ENCODE measurements at places on chromosomes 13 and 19.

GRCh38 chr13:99500839-99501183 is 461 bp upstream of the TM9SF2 start:
- DNase-seq = no peak

DNA sequence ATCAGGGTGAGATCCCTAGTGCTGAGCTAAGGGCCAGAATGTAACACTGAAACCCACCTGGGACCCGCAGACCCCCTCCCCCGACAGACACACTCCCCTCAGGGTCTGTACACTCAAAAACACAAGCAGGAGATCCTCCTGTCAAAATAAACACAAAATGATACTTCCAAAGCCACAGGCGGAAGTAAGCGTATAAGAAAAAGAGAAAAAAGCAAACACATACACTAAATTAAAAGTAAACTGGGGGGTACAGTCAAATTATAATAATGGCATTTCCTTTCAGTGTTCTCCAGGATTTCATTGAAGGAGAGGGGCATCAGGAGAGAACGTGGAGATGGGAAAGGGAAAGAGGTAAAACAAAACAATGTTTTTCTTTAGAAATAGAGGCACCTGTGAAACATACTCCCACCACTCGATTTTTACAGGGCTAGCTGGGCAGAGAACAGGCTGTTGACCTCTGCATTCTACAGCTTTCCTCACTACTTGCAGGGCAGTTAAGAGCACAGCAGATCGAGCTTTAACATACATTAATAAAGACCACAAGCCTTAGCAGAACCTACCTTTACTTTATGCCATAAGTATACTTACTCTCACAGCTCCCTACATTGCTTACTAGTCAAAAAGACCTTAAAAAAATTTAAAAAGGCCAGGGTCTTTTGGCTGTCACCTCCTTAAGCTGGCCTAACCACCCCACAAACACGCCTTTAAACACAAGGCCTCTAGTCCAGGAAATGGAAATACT is 5.3 kb downstream of the ZIC5 start:
- no peak for DNase-seq

DNA sequence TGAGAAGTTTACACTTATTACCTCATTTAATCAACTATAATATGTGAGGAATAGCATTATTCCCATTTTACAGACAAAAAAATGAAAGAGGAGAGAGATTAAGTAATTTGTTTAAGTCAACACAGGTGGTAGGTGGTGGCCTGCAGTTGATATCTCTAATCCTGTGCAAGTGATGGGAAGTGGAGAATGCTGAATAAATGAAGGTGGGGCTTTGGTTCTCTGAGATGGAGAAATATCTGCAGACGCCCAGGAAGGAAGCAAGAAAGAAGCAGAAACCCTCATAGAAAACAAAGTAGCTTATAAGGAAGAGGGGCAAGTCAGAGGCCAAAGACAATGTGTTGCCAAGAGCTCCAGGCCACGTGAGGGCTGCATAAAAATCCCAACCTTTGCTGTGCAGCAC is 274.3 kb downstream of the NHLRC3 start:
- no peak for DNase-seq

GRCh38 chr19:6590258-6590826 is 608 bp downstream of the CD70 start:
- peak; percentile 34 for DNase-seq

- no peak for DNase-seq
These were observed 1037.3 kb downstream of the DIAPH3 start for GRCh38 chr13:59126474-59126873.

GRCh38 chr13:46544811-46545210 is 8.2 kb upstream of the LRCH1 start:
- DNase-seq = no peak
